ENCODE measurements at places on chromosomes 16 and 17.

GRCh38 chr17:39705786-39706348 is 6.0 kb downstream of the ERBB2 start:
- no peak for DNase-seq

- no peak for DNase-seq
Observed at GRCh38 chr17:50328363-50329325, 17.3 kb upstream of the XYLT2 start.

DNA sequence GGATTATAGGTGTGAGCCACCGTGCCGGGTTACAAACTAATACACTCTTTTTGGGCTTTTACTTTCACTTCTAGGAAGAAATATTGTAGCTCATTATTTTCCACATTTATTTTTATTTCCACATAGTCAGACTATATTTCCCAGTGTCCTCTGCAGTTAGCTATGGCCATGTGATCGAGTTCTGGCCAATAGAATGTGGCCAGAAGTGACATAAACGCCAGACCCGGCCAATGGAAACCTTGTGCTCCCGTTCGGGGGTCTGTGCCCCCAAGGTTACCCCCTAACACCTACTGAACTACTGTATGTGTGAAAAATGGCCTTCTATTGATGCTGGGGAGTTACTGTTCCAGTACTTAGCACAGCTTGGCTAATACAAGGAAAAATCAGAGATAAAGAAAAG is 13.2 kb upstream of the RPTOR start:
- peak; percentile 18 for DNase-seq

DNA sequence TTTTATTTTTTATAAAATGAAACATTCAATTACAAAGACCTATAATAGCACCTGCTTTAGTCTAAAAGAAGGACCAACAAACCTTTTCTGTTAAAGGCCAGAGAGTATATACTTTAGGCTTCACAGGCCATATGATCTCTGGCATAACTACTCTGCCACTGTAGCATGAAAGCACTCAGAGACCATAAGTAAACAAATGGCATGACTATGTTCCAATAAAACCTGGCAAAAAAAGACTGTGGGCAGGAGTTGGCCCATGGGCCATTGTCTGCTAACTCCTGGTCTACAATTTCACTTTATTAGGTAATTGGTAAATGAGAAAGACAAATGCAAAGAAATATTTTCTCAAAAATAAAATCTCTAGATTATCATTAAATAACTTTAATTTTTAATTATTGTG is 14.9 kb downstream of the CEP112 start:
- no peak for DNase-seq

- no peak for DNase-seq
Observed at GRCh38 chr16:26441178-26441577, 625.5 kb upstream of the C16orf82 start.

- DNase-seq = peak; percentile 63
Observed at GRCh38 chr17:75753514-75754377, 11.2 kb downstream of the GALK1 start.

DNA sequence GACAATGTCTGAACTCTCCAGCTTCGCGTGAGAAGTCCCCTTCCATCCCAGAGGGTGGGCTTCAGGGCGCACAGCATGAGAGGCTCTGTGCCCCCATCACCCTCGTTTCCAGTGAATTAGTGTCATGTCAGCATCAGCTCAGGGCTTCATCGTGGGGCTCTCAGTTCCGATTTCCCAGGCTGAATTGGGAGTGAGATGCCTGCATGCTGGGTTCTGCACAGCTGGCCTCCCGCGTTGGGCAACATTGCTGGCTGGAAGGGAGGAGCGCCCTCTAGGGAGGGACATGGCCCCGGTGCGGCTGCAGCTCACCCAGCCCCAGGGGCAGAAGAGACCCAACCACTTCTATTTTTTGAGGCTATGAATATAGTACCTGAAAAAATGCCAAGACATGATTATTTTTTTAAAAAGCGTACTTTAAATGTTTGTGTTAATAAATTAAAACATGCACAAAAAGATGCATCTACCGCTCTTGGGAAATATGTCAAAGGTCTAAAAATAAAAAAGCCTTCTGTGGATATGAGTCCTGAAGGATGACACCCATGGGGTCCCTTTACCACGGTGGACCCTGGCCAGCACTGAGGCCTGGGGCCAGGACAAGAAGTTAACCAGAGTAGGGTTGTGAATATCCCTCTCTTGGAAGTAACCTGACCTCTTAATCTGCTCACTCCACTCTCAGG is 10.5 kb upstream of the ITGAD start:
- DNase-seq = peak; percentile 60

DNA sequence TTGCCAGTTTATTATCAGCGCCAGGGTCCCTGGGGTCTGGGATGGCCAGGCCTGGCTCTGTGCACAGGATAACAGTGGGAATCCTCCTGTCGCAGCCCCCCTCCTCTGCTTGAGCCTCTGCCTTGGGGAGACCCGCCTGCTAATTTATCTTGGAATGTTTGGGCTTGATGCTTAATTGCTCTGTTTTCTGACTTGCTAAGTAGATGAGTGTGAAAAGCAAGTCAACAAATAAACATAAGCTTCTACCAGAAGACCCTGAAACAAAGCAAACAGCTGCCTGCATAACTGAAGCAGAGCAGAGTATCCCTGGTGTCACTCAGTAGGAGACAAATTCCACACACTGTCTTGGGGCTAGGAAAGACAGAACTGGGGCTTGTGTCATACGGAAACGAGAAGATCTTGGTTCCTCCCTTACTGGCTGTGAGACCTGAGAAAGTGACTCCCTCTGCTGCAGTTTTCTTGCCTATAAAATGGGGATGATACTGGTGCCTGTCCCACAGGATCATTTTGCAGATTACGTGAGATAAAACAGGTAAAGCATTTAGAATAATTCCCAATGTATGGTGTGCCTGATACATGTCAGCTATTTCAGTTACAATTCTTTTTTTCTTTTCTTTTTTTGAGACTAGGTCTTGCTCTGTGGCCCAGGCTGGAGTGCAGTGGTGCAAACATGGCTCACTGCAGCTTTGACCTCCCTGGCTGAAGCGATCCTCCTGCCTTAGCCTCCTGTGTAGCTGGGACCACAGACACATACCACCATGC is 44.8 kb upstream of the IRX3 start:
- no peak for DNase-seq

DNA sequence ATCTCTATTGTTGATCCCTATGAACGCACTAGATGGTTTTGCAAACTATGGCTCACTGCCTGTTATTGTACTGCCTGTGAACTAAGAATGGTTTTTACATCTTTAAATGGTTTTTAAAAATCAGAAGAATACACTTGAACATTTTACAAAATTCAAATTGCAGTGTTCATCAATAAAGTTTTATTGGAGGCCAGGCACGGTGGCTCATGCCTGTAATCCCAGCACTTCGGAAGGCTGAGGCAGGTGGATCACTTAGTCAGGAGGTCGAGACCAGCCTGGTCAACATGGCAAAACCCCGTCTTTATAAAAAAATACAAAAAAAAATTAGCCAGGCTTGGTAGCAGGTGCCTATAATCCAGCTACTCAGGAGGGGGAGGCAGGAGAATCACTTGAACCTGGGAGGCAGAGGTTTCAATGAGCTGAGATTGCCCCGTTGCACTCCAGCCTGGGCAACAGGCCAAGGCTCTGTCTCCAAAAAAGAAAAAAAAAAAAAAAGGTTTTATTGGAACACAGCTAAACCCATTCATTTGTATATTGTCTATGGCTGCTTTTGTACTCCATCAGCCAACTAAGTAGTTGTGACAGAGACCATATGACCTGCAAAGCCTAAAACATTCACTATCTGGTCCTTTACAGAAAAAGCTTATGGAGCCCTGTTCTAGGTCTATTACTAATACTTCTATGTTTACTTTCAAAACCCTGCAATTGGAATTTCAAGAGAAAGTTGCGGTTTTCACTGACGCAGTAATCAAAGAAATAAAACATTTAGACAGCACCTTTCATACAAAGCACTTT is 18.9 kb downstream of the IKZF3 start:
- DNase-seq = peak; percentile 8

DNA sequence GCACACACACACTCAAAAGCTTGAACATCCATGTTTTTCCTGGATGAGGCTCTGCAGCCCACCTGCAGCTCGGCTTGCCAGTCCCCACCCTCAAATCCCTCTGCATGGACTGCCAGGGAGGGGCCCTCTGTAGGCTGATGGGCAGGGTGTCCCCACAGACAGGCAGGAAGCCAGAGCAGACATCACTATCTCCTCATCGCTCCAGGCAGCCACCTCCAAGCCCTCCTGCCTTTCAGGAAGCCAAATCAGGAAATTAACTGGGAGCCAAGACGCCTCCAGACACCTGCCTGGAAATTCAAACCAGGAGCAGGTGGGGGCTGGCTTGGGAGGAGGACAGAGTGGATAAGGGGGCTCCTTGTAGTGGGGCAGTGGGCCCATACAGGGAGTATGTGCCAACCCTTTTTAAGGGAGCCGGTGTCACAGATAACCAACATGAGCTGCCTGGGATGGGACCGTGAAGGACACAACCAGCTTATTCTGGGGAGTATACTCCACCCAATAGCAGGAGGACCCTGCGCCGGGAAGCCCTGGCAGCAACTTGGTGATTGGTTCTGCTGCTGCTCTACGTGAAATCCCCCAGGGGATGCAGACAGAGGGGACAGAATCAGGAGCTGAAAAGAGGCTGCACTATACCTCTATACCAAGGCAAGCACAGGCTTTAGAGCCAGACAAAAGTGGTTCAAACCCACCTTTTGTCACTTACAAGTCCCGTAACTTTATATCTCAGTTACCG is 139.1 kb downstream of the CCT6B start:
- DNase-seq = no peak

GRCh38 chr16:66525396-66526180 is 24.3 kb downstream of the TK2 start:
- no peak for DNase-seq

- peak; percentile 78 for DNase-seq
Observed at GRCh38 chr17:81911277-81911961, at the start of gene PCYT2. Gene PCYT2 (minus strand): TSS chr17:81911399. CDS start chr17:81911355, 44 bp downstream.

DNA sequence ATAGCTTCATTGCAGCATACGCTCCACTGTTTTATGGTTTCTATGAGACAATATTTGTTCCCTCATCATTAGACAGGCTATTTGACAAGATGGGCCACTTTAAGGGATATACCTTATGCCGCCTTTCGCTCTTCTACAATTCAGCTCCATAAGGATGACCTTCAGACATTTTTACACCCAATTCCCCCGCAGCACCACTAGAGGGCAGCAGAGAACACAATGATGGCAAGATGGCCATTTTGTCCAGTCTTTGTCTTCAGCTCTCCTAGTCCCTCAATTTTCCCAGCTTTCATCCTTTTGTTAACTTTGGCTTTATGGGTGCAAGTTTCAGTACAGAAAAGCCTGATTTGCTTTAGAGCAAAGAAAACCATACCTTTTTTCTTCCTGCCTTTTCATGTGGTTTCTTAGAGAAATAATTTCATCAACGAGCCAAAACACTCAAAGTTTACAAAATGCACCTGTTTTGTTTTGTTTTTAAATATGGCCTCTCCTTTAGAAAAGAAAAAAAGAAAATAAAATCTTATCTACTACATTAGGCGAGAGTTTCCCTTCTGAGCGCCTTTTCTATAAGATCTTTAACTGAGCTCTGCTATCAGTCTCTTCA is 355.3 kb downstream of the TOX3 start:
- peak; percentile 59 for DNase-seq

GRCh38 chr16:66486773-66487579 is 59.9 kb downstream of the BEAN1 start:
- DNase-seq = peak; percentile 86

DNA sequence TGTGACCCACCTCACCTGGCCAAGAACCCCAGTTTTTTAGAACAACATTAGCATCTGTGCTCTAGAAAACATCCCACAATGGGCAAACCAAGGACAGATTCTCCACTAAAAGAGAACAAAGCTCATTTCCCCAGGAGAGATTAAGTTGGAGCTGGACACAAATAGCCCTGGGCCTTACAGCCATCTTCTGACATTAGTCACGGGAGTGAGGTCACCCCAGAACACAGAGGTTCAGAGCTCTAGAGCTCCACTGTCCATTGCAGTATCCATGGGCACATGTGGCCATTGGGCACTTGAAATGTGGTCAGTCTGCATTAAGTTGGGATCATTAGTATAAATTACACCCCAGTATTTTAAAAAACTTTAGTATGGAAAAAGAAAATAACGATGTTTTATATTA is 47.6 kb upstream of the RBBP6 start:
- no peak for DNase-seq

GRCh38 chr16:89687092-89687940 is 827 bp downstream of the CDK10 start:
- peak; percentile 60 for DNase-seq

Measured in iris pigment epithelial cell (primary cell).